Activated CD8-positive, alpha-beta T cell treated with anti-CD3 and anti-CD28 coated beads for 36 hours (primary cell): ENCODE measurements at places on chromosomes 5 and 9. TPM values are rescaled to one million over a fixed set of nuclear protein-coding genes. Genes with fewer than 3 reads are reported as not detected.

Gene EFNA5
- not detected for total RNA-seq

Gene CNOT8
- 84.4 TPM for total RNA-seq

GRCh38 chr9:75146229-75146628, 57.9 kb downstream of the OSTF1 start:
- no peaks in the 10 kb centered on the region for H3K27me3 ChIP-seq
- no peak overlapping the region for H3K4me3 ChIP-seq
- peaks cover 65% of the 10 kb centered on the region for H3K4me1 ChIP-seq
- DNase-seq: no peak
- no peak overlapping the region for H3K27ac ChIP-seq

GRCh38 chr9:78881295-78881694, 584.4 kb downstream of the PSAT1 start:
- no peaks in the 10 kb centered on the region for H3K4me1 ChIP-seq
- H3K4me3 ChIP-seq: no peak overlapping the region
- no peak for DNase-seq

DNA sequence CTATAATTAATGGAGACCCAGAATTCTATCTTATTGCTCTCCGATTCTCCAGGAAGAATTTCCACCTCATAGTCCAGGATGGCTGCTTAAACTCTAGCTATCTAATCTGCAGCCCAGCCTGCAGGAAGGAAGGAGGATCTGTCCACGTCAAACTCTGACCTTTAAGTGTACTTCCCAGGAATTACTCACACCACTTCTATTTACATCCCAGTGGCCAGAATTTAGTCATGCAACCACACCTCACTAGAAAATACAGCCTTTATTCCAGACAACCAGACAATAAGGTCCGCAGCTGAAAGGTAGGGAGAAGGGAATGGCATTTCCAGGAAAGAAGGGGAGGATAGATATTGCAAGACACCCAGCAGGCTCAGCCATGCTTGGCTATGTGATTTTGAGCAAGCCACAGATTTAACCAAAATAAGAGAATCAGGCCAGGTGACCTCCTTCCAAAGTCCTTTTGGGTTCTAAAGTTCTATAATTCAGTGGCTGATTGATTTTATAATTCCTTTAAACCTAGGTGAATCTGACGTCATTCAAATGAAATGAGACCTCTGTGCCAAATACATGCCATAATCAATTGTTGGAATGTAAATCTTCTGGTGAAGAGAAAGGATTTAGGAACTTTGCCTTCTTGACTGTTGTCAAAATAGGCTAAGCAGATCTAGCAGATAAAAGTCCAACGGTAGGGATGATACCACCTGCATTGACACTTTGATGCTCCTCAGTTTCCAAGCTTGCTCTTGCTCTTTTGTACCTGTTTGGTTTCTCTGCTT, 3.7 kb upstream of the DENND1A start:
- H3K36me3 ChIP-seq: no peaks in the 10 kb centered on the region
- no peak for DNase-seq
- no peak overlapping the region for H3K27ac ChIP-seq
- H3K27me3 ChIP-seq: peaks cover 17% of the 10 kb centered on the region

Gene GABRA6
- not detected for total RNA-seq

DNA sequence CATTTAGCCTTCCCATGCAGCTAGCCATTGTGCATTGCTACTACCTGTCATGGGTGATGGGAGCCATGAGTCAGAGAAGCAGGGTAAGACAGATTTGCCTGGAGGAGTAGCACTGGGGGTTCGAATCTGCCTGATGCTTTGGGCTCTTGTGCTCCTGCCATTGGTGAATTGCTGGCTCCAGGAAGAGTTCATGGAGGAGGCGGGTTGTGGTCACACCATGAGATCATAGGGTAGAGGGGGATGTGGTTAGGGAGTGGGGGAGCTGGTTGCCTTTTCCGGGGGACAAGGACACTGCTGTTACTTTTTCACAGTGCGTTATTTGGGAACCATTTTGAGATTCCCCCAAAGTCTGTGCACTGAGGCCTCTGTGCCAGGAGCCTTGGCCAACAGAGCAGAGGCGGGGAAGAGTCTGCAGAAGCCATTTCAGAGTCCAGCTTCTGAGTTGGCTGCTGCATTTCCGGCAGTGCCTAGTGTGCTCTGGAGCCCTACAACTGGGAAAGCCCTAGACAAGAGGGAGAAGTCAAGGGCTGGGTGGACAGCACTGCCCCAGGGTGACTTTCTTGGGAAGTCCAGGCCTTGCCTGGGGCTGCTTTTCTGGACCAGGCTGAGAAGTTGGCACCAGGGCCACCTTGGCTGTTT, 6.2 kb downstream of the ANGPTL2 start:
- peak; percentile 34 for DNase-seq
- H3K27ac ChIP-seq: no peak overlapping the region
- peaks cover 10% of the 10 kb centered on the region for H3K27me3 ChIP-seq
- no peaks in the 10 kb centered on the region for H3K36me3 ChIP-seq
- H3K4me3 ChIP-seq: no peak overlapping the region
- H3K4me1 ChIP-seq: peaks cover 11% of the 10 kb centered on the region
